ENCODE measurements at places on chromosomes 16 and 17. TPM values are rescaled to one million over a fixed set of nuclear protein-coding genes. Genes with fewer than 3 reads are reported as not detected.

Gene EPN2
- 2.0 TPM for total RNA-seq

Gene USP22
- total RNA-seq, result 155 TPM

Gene DHX8
- total RNA-seq, result 88.3 TPM

Gene C17orf78
- total RNA-seq, result not detected

Gene DHRS7C
- total RNA-seq, result not detected

Gene HOXB3
- 7.9 TPM for total RNA-seq

Gene SLC9A5
- 1.2 TPM for total RNA-seq

Gene CLEC10A
- 1.8 TPM for total RNA-seq

Gene SLC6A4
- total RNA-seq, result 0.58 TPM

DNA sequence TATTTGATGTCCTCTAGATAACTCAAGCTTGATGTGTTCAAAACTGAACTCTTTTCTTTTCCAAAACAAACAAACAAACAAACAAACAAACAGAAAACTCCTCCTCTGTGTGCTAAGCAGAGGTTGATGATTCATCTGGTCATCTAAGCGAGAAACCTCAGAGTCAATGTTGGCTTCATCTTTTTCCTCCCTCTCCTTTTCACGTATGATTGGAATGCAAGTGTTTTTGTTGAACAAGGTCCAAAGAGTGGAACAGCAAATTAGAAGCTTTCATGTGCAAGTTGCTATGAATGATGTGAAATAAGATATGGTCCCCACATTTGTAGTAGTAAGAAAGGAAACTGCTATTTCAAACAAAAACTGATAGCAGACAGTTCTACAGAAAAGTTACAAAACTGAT, 52.5 kb downstream of the TBX4 start:
- no peak for DNase-seq

DNA sequence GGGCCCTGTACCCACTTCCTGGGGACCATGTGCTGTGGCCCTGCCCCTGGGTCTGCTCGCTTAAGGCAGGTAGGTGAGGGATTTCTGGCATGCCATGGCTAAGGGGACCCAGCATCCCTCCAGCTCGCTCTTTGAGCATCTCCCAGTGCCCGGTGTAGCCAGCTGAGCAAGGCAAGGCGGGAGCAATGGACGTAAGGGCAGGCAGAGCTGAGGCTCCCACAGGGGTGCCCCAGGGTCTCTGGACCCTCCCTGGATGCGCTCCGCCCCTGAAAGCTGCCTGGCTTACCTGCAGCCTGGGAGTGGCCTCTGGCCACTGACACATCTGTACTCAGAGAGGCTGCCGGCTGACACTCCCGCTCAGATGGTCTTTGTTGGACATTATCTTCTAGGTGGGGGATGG, 189.9 kb downstream of the IRF8 start:
- DNase-seq, result no peak

DNA sequence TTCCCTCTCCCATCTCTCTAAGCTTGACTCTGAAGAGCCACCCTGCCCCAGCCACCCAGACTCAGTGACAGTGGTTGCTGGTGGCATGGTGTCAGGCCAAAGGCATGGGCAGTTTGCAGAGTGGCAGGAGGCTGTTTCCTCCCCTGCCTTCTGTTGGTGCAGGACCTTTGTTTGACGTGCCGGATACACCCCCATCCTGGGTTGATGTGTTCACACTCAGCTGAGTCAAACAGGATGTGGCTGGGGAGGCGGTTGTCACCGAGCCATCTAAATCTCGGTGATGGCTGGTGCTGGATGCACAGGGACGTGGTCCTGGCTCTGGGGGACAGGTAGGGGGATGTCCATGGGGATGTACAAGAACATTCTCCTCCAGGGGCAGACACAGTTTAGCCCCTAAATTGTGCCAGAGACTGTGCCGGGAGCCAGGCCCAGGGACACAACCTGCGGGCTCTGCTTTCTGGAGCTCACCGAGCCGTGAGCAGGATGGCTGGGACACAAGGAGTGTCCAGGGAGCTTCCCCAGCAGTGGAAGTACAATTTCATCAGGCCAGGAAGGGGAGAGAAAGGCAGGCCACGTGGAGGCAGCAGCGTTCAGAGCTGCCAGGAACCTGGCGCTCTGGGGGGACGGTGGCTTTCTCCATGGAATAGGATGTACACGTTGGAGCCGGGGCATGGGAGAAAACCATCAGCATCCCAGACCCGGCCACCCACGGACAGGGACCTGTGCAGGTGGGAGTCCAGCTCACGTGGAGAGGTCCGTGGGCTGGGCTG, 264.2 kb downstream of the SEC14L1 start:
- peak; percentile 82 for DNase-seq

GRCh38 chr16:1102333-1102700, 6.3 kb upstream of the C1QTNF8 start:
- no peak for DNase-seq

DNA sequence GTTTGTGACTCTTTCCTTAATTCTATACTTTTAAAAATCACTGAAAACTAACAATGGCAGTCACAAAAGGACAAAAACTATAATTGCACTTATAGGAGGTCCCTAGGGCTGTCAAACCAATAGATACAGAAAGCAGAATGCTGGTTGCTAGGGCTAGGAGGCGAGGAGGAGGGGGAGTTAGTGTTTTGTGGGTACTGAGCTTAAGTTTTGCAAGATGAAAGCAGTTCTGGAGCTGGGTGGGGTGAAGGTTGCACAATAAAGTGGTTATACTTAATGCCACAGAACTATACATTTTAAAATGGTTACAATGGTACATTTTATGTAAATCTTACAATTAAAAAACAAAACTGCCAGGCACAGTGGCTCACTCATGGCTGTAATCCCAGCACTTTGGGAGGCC, 27.3 kb downstream of the NUBP1 start:
- DNase-seq, result peak; percentile 56

GRCh38 chr17:77933777-77934398, 24.6 kb upstream of the TNRC6C start:
- no peak for DNase-seq

GRCh38 chr16:50884066-50884860, 142.4 kb downstream of the CYLD start:
- peak; percentile 42 for DNase-seq

- no peak for DNase-seq
Observed at GRCh38 chr17:80883831-80884735, 107.6 kb upstream of the CHMP6 start.

DNA sequence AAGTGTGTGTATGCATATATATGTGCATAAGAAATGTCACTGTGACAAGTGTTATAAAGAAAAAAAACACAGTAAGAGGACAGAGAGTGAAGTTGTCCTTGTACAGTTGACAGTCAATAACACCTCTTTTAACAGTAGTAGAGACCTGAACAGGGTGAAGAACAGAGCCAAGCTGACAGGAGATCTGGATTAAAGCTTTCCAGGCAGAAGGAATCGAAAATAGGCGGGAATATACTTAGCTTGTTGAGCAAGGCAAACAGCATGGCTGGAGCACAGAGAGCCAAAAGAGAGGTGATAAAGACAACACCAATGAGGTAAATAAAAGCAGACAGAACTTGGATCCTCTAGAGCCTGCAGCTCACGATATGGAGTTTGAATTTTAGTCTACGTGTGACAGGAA, 64.8 kb downstream of the KANSL1 start:
- no peak for DNase-seq

GRCh38 chr16:29876594-29877249, 13.7 kb upstream of the CDIPT start:
- DNase-seq, result no peak

DNA sequence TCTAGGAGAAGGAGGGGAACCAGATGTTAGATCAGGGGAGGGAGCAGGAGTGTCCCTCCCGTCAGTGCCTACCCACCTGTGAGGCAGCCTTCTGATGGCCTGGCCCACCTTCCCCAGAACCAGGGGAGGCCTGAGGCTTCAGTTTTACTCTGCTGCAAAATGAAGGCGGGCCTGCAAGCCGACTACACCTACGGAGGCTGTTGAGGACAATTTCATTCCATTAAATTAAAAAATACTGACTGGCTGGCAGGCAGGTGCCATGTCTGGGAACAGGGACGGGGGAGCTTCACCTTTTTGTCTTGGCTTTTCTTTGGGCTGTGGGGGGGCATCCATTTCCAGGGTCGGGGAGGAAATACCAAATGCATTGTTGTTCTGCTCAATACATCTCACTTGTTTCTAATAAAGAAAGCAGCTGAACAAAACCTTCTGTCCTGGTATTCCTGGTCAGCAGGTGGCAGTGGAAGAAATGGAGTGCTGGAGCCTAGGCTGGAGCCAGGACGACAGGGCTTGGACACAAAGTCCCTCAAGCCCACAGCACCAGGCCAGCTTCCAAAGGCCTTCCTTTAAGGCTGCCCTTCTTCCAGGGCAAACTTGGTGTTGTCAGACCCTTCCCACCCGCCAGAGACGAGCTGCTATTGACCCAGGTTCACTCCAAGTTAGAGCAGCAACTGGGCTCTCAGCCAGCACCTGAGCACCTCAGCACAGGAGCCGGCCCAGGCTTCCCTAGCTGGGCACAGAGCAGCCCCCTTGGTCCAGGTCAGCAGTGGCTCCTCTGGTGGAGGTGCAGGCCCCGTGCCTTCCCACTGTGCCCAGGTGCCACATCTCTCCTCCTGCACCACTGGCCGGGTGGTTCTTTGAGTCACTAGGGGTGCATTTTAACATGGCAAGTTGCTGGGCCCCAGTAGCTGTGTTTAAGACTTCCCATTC, 23.5 kb downstream of the PLCD3 start:
- DNase-seq, result no peak

DNA sequence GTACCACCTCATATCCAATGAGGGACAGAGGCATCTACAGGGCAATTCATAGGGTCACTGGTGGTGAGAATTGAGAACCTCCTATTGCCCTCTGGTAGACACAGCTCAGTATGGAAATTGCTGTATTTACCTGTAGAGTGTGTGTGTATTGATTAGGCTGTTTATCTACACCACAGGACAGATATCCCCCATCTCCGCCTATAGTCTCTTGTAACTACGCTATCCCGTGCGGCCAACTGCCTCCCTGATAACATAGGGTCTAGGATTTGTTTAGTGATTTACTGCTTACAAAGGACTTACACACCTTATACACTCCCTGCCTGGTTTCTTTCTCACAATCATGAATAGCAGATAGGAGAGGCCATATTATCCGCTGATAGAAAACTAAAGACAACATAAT, 1.7 kb upstream of the STAT3 start:
- no peak for DNase-seq

DNA sequence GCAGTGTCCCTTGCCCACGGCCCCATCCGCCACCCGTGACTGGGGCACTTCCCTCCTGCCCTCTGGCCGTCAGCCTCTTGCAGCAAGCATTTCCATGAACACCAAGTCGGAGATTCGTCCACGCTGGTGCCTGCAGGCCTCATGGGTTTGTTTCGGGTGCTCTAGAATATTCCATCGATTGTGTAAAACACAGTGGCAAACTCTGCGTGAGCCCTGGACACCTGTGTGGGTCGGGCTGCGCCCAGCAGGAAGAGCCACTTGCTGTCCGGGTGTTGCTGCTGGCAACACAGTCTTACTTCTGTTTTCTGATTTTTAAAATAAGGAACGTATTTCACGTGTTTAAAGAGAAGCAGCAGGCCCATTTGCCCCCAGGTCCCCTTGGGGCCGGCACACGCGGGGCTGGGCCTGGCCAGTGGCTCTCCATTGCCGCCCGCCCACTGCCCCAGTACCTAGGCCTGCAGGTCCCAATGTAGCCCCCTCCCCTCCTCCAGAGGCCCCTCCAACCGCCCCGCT, 10.0 kb downstream of the CYBC1 start:
- DNase-seq, result no peak

- DNase-seq, result no peak
Observed at GRCh38 chr17:68566442-68566738, 34.8 kb downstream of the FAM20A start.

- no peak for DNase-seq
Observed at GRCh38 chr16:81888520-81889394, 109.7 kb downstream of the PLCG2 start.

DNA sequence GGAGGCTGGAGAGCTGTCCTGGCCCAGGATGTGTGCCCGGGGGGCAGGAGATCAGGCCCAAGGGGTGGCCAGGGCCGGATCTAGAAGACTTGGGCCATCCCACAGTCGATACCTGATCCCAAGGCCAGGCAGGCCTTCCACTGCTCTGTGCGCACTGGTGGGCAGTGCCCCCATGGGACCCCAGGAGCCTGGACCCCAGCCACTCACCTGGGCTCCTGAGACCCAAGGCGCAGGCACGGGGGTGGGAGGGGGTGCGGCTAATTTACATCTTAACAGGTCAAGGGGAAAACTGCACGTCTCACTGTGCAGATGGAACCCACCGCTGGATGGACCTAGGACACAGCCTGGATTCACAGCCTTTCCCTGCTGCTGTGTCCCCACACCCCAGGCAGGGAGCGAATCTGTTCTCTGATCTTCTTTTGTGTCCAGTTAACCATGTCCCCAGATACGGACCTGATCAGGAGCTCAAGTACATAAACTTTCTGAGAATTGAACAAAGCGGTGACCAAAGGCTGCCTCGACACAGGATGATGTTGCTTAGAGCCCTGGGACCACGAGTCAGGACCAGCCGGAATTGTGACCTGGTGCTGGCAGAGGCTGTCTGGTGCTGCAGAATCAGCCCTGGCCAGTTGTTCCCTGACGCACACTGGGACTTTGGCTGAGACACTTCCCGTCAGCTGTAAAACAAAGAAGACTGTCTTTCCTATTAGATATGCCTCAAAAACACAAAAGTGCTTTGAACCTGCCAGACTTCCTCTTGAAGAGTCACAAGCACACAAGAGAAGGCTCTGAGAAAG, 60.6 kb downstream of the TNFRSF13B start:
- peak; percentile 61 for DNase-seq

DNA sequence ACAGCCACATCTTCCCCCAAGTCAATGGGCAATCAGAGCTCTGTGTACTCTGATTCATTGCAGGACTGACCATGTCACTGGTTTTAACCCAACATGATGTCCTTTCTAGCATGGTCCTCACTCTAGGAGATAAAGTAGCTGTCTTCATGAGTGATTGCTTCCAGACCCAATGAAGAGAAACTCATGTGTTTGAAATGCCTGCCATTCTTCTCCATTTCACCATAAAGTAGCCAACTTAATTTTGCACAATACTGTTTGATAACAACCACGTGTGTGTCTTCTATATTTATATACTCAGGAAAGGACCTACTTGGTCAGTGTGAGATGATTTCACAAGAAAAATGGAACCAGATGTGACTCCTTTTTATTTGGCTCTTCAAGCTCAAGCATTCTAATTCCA, 172.5 kb downstream of the AXIN2 start:
- DNase-seq, result no peak
